ENCODE measurements at places on chromosomes 13 and 19. TPM values are rescaled to one million over a fixed set of nuclear protein-coding genes. Genes with fewer than 3 reads are reported as not detected.

CDADC1 gene
- polyA plus RNA-seq: 4.4 TPM

ATP4B gene
- polyA plus RNA-seq: 0.13 TPM

SIAH3 gene
- polyA plus RNA-seq: 0.03 TPM

CD177 gene
- polyA plus RNA-seq: 13.1 TPM

TNFRSF19 gene
- 1.6 TPM for polyA plus RNA-seq

GAS6 gene
- polyA plus RNA-seq: 16.7 TPM

CHST8 gene
- polyA plus RNA-seq: 1.2 TPM

AKAP8 gene
- 24.8 TPM for polyA plus RNA-seq

KLK8 gene
- polyA plus RNA-seq: not detected

CPB2 gene
- not detected for polyA plus RNA-seq

ERICH6B gene
- not detected for polyA plus RNA-seq

URAD gene
- not detected for polyA plus RNA-seq

ADAMTSL5 gene
- polyA plus RNA-seq: 0.42 TPM

ZNF44 gene
- 6.7 TPM for polyA plus RNA-seq

PNMA8B gene
- polyA plus RNA-seq: 1.2 TPM

ICAM4 gene
- polyA plus RNA-seq: 0.48 TPM

SOX1 gene
- not detected for polyA plus RNA-seq

Measured in spleen (tissue), 13 donors.